ENCODE measurements at places on chromosomes 3 and 15.

GRCh38 chr3:15660055-15660935 is 58.8 kb downstream of the BTD start:
- no peak for DNase-seq

- no peak for DNase-seq
Measured at GRCh38 chr3:146746190-146746589, 141.0 kb upstream of the PLSCR5 start.

GRCh38 chr15:93460717-93461116 is 371.7 kb upstream of the RGMA start:
- no peak for DNase-seq

DNA sequence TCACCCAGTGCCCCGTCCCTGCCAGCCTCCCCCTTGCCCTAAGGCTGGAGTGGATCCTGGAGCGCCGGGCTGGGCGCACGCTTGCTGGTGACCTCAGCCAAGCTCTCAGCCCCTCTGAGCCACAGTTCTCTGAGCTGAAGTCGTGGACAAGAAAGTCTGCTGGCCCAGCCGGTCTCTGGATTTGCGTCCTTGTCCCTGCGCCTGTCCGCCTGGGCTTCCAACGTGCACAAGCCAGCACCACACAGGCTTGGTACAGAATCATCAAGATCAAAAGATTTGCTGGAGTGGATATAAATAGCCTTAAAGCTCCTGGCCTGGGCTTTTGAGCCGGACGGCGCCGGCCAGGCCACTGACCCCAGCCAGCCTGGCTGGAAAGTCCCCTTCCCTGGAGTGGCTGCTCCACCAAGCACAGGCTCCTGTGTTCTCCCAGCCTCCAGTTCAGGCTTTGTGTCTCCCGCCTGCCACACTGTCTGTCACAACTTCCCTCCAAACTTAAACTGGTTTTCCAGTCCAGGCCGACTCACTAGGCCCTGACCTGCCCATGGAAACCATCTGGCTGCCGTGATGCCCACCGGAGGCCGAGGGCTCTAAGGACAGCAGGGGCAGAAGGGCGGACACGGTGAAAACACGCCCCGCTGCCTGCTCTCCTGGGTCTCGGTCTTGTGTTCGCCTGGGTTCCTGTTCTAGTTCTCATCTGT is 156.2 kb downstream of the NUP210 start:
- DNase-seq: no peak

DNA sequence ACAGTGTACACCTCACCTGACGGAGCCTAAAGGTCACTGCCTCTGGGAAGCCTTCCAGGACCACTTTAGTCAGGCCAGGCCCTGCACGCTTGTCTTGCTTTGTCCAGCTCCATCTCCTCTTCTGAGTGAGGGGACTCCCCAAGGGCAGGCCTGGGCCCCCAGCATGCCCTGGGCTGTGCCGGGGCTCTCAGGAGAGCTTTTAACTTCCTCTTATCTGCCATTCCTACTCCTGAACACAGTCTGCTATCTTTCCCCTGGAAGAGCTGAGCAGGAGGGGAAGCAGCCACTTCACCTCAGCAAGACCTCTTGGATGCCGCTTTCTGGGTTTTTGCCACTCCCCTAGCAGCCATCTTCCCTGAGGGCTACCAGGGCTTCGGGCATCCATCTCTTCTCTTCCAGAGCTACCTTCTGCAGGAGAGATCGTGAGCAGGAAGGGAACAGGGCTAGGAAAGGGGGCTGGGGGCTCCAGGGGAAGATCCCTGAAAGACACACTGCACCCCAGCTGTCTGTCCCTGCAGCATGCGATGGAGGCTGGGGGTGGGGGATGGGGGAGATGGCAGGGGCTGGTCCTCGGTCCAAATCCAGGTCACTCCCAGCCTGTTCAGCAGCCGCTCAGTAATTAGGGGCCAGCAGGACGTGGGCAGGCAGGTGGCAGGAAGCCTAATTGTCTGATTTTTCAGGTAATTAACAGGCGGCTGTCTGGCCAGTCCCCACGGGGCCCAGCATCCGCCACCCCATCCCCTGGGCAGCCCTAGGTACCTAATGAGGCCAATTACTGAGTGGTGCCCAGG is 19.9 kb upstream of the RPL29 start:
- no peak for DNase-seq

GRCh38 chr15:27820722-27821121 is 278.4 kb downstream of the OCA2 start:
- no peak for DNase-seq

DNA sequence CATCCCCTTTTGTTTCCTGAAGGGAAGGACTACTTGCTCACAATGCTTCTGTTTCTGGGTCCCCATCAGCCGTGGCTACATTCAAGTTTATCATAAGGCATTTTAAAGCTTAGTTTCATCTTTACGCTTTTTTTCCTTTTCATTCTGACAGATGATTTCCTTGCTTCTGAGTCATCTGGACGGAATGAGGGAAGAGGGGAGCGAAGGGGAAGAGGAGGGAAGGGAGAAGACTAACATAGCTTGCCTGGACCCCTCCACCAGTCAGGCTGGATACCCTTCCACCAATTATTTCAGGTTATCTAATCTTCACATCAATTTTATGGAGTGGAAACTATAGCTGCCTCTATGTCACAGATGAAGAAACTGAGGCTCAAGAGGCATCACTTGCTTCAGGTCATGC is 27.6 kb downstream of the FAM3D start:
- no peak for DNase-seq

GRCh38 chr3:39849992-39850715 is 40.7 kb downstream of the MYRIP start:
- no peak for DNase-seq

- peak; percentile 67 for DNase-seq
Measured at GRCh38 chr3:127735767-127736693, 63.3 kb downstream of the ABTB1 start.

GRCh38 chr3:11536132-11536935 is 107.4 kb downstream of the VGLL4 start:
- no peak for DNase-seq

- no peak for DNase-seq
Measured at GRCh38 chr3:127889461-127889863, 25.6 kb upstream of the KBTBD12 start.

- DNase-seq: no peak
Measured at GRCh38 chr15:74799856-74800558, 12.6 kb upstream of the LMAN1L start.

DNA sequence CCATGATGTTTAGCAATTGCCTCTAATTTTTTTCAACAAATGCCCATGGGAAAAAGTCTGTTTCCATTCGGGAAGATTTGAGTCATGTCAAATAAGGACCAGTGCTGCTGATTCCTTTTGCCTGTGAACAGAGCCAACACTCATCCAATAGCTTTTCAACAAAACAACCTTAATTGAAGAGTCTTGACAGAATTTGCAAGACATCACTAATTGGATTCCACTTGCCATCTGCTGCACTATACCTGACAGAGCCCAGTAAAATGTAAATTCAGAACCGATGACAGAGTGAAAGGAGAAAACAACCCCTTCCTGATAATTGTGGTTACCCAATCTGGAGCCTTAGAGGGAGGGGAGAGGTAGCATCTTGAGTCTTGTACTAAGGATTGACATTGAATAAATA is 426.7 kb downstream of the AGBL1 start:
- no peak for DNase-seq

DNA sequence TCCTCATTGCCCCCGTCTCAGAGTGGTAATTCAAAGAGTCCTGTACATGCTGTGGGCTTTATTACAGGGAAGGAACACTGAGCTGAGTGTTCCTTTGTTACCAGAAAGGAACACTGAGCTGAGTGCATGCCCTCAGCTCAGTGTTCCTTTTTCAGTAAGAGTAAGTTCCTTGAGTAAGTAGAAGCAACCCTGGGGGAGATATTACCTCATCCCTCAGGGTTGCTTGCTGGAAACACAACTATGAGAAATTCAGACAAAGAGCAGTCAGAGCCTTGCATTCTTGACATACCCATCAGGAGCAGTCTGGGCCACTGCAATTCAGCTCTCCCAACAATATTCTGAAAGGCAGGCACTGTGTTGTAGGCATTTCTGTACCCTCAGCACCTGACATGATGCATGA is 17.0 kb downstream of the CHRM5 start:
- DNase-seq: peak; percentile 29

DNA sequence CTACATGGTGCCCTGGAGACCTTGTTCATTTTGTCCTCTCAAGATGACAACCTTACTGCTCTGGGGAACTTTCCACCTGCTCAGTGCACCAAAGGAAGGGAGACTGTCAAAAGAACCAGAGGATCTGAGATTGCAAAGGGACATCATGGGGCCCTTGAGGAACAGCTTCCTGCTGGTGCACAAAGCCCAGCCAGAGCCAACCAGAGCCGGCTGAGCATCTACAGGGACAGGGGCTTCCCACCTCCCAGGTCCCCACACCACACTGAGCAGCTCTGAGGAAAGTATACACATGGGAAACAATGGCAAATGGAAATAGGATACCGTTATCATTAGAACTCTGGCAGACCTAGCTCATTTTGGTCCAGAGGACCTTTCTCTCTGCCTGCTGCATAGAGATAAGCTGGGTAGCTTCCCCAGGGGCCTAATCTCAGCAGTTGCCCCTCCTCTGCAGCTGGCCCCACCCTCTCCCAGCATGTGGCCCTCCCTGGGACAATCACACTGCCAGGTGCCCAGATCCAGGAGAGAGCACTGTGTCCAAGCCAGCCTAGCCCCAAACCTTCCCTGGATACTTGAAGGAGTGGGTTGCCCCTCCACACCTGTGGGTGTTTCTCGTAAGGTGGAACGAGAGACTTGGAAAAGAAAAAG is 123.4 kb upstream of the PRR20G start:
- no peak for DNase-seq

- no peak for DNase-seq
Measured at GRCh38 chr15:79635149-79635771, 203.1 kb downstream of the MINAR1 start.

- no peak for DNase-seq
Measured at GRCh38 chr3:143751643-143752178, 96.6 kb downstream of the SLC9A9 start.

GRCh38 chr3:48140336-48140757 is 47.9 kb downstream of the CDC25A start:
- DNase-seq: no peak

GRCh38 chr3:181626036-181626435 is 85.7 kb upstream of the SOX2 start:
- DNase-seq: no peak

- DNase-seq: no peak
Measured at GRCh38 chr15:31569836-31570235, 243.2 kb downstream of the KLF13 start.

DNA sequence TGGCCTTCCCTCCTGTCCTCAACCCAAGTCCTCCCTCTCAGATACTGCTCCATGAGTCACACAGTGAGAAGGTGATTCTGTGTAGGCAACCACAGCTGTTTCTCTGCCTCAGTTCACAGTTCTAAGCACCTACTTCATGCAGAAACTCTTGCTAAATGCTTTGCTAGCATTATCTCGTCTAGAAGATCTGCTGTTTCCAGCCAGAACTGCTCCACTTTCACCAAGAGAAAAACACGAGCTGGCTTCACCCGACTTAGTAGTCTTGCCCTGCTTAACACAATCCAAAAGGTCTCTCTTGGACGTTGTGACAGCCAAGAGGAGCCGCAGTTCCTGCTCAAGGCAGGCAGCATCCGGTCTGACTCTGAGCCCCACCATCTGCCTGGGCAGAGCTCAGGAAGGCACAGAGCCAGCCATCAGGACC is 272.1 kb downstream of the UACA start:
- DNase-seq: no peak

- no peak for DNase-seq
Measured at GRCh38 chr3:73411993-73412392, 212.7 kb downstream of the PDZRN3 start.

- no peak for DNase-seq
Measured at GRCh38 chr3:175713268-175713667, 854.1 kb downstream of the NAALADL2 start.

DNA sequence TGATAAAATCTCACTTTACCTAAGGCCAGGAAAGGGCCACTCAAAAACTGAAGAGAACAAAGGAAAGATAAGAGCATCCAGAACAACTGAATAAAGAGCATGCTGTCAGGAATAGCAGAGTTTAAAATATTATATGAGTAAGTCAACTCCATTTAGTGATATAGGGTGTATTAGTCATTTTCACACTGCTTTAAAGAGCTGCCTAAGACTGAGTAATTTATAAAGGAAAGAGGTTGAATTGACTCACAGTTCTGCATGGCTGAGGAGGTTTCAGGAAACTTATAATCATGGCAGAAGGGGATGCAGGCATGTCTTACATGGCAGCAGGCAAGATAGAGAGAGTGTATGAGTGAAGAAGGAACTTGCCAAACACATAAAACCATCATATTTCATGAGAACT is 778.0 kb upstream of the NECTIN3 start:
- no peak for DNase-seq

DNA sequence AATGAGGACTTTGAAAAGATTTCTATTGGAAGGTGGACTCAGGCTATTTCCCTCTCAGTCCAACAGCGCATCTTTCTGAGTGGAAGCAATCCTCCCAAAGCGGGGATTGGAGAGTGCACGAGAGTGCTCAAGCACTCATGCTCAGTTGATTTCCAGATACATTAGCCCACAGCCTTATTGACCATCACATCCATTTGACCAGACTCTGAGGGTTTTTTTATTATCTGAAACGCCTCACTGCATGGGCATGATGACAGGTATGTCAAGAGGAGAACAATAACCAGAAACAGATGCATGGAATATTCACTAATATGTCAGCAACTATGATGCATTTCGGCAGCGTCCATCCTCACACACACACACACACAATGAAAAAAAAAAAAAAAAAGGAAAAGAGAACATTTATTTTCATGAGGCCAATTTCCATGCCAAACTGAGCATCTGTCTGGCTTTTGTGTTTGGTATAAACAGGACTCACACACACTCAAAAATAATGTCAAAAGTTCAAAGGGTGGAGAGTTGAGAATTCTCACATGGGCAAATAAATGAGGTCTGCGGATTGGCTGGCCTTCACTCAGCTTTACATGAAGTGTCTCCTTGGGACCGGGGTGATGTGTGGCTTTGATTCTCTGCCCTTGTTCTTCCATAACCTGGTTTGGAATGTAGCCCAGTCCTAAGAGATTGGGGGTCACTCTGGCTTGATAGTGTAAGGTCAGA is 371.6 kb downstream of the MCTP2 start:
- no peak for DNase-seq

- DNase-seq: no peak
Measured at GRCh38 chr3:148970271-148970670, 21.1 kb upstream of the GYG1 start.

- no peak for DNase-seq
Measured at GRCh38 chr15:55151631-55152030, 45.1 kb downstream of the RSL24D1 start.

DNA sequence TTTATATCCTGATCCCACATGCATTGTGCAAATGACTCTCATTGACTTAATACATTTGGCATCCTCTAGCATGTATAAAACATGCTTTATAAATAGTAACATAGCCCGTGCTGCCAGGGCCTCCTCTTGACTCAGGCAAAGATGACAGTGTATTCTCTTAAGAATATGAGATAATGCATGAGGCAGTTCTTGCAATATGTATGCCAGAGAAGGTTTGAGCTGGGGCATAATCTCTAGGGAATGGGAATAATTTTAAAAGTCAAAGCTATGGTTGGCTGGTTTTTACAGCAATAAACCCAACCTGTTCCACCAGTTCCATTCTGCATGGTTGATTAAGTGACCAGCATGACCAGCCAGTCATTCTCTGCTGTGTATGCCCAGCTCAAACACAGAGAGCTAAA is 179.0 kb upstream of the PFN2 start:
- DNase-seq: peak; percentile 69
